Activated CD4-positive, alpha-beta T cell treated with anti-CD3 and anti-CD28 coated beads for 1 hour (primary cell): ENCODE measurements at places on chromosomes 4 and X.

DNA sequence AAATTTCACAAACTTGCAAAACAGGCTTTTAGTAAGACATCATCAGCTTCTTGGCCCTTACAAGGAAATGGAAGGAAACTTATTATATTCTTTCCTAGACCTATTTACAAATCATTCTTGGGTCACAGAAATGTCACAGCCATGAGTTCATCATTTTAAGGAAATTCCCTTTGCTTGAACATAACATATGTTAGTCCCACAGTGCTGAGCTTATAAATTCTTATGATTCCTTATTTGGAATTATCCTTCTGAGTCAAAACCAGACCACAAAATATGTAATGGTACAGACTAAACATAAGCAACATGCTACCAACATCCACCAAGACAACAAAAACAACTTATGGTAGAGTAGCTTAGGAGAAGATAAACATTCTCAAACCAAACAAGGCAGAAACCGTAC, 236.9 kb upstream of the CTSO start:
- no peak for DNase-seq

DNA sequence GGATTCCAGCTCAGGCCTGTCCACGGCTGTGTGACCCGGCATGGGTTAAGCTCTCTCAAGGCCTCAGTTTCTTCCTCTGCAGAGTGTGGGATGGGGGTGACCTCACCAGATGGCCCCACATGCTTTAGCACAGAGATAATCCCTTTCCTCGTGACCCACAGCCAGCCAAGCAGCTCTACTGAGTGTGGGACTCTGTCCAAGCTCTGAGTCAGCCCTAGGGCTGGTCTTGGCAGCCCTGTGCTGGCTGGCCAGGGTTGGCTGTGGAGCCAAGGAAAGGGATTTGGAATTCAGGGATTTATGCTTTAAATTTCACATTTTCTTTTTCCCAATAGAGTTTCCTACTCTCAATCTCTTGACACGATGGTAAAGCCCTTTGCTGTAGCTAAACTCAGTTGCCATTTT, 19.7 kb upstream of the SPON2 start:
- DNase-seq, result no peak

DNA sequence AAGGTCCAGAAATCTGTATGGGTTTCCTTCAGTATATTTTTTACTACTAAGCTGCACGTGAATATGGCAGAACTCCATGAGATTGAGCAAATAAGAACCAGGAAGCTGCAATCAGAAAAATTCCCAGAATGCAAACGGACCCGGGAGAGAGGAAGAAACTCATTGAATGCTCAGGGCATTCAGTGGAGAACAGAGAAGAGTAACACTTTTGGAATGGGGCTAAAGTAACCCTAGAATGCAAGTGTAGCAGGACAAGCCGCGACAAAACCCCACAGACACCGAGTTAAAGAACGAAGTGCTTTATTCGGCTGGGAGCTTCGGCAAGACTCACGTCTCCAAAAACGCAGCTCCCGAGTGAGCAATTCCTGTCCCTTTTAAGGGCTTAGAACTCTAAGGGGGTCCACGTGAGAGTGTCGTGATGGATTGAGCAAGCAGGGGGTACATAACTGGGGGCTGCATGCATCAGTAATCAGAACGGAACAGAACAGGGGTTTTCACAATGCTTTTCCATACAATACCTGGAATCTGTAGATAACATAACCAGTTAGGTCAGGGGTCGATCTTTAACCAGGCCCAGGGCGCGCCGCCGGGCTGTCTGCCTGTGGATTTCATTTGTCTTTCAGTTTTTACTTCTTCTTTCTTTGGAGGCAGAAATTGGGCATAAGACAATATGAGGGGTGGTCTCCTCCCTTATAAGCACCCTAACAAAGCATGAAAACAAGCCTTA, 56.4 kb downstream of the RAB28 start:
- DNase-seq, result no peak

GRCh38 chrX:129726307-129727111, 12.3 kb upstream of the XPNPEP2 start:
- no peak for DNase-seq

- no peak for DNase-seq
Observed at GRCh38 chr4:184937030-184937710, 81.1 kb upstream of the HELT start.

DNA sequence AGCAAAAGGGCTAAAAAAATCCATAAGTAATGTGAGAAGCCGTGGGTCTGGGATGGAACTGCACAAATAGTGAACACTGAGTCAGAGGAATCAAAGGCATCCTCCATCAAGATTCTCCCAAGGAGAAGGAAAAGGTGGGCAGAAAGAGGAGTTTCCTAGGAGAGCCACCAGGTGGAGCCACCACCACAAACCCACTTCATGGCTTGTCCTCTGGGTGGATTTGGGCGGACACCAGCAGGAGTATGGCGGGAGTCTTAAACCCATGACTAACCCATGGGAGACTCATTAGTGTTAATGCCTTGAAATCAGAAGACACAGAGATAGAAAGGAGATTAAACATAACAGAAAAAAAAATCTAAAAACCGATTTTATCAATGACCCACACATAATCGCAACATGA, 147.7 kb downstream of the SH3KBP1 start:
- peak; percentile 15 for DNase-seq

GRCh38 chr4:106329041-106329618, 12.8 kb downstream of the AIMP1 start:
- DNase-seq, result no peak

DNA sequence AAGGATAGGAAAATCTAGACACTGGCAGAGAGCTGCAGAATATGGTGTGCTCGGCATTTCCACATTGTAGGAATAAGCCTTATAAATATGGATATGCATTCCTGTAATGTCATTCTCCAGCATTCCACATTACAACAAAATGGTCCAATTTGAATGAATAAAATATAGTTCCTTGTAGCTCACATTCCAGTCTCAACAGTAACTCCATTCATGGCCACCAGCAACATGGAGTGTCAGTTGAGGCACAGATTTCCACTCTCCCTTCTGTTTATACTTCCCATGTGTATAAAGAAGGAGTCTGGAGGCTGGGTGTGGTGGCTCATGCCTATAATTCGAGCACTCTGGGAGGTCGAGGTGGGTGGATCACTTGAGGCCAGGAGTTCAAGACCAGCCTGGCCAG, 84.5 kb downstream of the AASDH start:
- DNase-seq, result no peak

- DNase-seq, result no peak
Observed at GRCh38 chr4:174764105-174764729, 64.8 kb downstream of the GLRA3 start.

DNA sequence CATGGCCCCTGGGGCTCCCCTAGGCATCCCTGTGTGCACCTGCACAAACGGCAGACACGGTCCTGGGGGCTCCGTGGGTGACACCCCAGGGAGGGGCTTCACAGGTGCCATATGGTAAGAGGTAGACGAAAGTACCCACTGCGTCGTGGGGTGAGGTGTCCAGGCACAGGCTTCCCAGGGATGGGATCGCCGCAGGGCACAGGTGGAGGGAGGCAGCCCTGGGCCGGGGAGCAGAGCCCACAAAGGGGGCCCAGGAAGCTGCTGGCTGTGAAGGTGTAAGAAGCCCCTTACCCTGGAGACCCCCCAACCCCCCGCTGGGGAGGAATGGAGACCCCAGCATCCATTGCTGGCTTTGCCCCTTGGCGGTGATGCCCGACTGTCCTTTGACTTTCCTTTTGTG, 10.9 kb downstream of the SH3TC1 start:
- DNase-seq, result no peak

GRCh38 chr4:37678624-37679023, 7.6 kb downstream of the RELL1 start:
- DNase-seq, result no peak

DNA sequence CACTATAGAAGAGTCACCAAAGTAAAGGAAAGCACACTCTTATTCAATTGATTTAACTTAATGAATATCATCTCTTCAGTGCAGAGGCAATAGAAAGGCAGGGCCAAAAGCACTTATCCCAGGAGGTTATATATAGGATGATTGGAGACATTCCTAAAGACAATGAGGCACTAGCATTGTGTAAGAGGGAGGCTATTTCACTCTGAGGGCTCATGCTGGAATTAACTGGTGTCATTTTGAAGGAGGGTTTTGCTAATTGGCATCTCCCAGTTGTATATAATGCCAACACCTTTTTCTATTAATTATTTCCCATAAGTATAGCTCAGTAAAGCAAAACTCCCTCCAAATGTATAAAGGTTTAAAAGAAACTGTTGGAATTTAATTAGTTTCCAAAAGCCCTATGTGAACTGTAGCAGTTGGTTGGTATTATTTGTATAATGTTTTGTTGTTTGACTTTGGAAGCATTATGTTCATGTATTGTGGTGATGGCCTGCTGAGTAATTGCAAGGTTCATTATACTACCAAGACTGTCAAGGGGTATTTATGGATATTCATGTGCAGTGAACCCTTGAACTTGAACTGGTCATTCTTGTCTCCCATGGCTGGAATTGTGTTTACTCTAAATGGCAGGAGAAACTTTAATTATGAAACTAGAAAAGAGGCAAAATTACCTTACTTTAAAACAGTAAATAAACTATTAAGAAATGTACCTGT, 270.3 kb downstream of the BMPR1B start:
- DNase-seq, result no peak

GRCh38 chr4:22744478-22745062, 51.8 kb downstream of the GBA3 start:
- no peak for DNase-seq

DNA sequence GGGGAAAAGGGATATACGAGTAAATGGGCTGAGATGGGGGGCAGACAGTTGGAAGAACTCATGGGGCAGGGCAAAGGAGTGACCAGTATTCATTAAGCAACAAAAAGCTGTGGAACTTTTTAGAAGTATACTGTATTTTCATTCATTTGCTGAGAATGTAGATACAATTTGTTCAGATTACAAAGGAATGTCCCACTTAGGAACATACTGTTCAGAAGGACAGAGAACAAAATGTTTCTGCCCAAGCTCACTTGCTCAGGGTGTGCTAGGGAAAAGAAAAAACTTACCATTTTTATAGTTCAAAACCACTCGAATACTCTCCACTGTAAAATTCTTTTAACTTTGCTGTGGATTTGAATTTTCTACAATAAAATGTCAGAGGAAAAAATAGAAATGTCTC, 135.2 kb upstream of the AFF2 start:
- no peak for DNase-seq

DNA sequence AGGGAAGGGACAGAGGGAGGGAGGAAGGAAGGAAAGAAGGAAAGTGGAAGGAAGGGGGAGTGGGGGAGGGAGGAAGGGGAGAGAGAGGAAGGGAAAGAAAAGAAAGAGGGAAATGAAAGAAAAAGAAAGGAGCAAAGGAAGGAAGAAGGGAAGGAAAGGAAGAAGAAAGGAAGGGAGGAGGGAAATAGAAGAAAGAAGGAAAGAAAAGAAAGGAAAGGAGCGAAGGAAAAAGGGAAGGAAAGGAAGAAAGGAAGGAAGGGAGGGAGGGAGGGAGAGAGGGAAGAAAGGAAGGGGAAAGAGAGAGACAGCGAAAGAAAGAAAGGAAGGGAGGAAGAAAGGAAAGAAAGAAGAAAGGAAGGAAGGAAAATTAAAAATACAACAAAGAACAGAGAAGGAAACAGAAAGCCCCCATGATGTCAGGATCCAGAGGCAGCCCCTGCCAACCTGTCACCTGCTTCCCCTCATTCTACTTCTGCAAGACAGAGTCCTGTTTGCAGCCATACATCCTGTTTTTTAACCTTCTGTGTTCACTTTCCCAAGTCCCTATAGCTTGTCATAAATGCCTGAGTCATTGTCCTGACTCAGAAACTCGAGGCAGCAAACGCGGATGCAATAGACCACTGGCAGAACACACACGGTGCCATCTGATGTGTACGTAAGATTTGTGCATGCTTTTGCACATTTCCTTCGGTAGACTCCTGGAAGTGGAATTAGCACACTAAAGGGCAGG, 77.0 kb upstream of the C4orf50 start:
- no peak for DNase-seq

GRCh38 chrX:92232182-92232581, 453.0 kb downstream of the PCDH11X start:
- DNase-seq, result no peak

DNA sequence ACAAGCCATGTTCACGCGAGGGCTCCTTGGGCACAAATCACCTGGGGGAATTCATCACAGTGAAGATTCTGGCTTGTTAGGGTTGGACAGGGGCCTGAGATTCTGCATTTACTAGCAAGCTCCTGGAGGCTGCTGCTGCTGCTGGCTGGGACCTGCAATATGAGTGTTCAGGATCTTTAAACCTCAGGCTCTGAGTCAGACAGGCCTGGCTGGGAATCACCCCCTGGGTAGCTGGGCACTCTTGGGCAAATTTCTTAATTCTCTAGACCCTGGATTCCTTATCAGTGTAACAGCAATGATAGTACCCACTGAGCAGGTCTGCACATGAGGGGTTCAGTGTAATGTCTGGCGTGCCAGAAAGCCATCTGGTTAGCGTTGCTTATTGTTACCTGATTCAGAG, 101.5 kb downstream of the DHX15 start:
- no peak for DNase-seq

- no peak for DNase-seq
Observed at GRCh38 chrX:46404774-46405173, 140.4 kb downstream of the ZNF674 start.

GRCh38 chr4:151604238-151604637, 156.6 kb downstream of the GATB start:
- DNase-seq, result no peak

DNA sequence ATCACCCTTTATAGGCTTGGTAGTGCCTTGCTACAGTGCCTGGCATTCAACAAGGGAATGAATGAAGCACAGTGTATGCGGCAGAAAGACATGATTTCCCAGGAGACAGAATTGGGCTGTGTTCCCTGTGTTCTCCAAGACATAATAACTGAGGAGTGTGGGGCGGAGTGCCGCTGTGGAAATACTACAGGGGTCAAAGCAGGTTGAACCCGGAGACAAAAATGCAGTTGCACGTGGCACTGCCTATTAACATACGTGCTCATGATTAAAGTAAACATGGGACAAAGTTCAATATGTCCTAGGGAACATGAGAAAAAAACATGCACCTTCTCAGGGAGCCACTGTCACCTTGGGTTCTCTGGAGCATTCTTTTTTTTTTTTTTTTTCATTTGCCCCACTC, 820.8 kb downstream of the RPA4 start:
- DNase-seq, result no peak

GRCh38 chrX:110734894-110735541, 60.6 kb downstream of the CHRDL1 start:
- DNase-seq, result no peak

DNA sequence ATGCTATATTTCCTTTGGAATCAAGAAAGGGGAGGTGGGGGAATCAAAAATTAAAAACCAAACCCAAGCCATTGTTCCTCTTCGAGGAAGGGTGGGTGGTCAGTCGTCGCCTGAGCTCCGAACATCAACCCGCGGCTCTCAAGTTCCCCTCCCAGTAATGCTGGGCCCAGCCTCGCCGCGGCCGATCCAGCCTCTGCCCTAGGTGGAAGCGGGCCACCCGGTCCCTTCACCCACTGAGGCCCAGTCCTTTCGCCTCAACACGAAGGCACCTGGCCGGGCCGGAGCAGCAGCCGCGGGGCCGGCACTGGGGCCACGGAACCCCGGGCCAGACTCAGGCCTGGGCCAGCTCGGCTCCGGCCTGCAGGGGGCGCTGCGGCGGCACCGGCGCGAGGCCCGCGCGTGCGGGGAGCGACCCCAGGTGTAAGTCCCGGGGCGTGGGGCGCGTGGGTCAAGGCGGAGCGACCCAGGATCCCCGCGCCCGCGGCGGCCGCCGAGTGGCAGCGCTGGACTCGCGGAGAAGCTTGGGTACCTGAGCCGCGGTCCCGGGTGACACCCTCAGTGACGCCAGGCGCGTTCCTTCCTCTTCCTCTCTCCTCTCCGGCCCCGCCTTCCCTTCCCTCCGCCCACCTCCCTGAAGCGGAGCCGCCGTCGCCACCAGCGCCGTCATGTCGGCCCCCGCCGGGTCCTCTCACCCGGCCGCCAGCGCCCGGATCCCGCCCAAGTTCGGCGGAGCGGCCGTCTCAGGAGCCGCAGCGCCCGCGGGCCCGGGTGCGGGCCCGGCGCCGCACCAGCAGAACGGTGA, at the start of gene SEC24B:
Gene SEC24B, plus strand, starts transcription at position 611 of the 802 bp plus-strand sequence. Its CDS starts 55 bp downstream, at position 666.
- peak; percentile 83 for DNase-seq
